ENCODE measurements at places on chromosomes 3 and 15.

- no peak for DNase-seq
Measured at GRCh38 chr3:120429921-120430361, 20.9 kb downstream of the FSTL1 start.

- no peak for DNase-seq
Measured at GRCh38 chr3:15305359-15305844, 27.0 kb downstream of the SH3BP5 start.

- DNase-seq, result peak; percentile 68
Measured at GRCh38 chr15:78422571-78423340, 15.3 kb upstream of the IREB2 start.

GRCh38 chr15:95302809-95303208 is 1027.7 kb upstream of the NR2F2 start:
- DNase-seq, result no peak

DNA sequence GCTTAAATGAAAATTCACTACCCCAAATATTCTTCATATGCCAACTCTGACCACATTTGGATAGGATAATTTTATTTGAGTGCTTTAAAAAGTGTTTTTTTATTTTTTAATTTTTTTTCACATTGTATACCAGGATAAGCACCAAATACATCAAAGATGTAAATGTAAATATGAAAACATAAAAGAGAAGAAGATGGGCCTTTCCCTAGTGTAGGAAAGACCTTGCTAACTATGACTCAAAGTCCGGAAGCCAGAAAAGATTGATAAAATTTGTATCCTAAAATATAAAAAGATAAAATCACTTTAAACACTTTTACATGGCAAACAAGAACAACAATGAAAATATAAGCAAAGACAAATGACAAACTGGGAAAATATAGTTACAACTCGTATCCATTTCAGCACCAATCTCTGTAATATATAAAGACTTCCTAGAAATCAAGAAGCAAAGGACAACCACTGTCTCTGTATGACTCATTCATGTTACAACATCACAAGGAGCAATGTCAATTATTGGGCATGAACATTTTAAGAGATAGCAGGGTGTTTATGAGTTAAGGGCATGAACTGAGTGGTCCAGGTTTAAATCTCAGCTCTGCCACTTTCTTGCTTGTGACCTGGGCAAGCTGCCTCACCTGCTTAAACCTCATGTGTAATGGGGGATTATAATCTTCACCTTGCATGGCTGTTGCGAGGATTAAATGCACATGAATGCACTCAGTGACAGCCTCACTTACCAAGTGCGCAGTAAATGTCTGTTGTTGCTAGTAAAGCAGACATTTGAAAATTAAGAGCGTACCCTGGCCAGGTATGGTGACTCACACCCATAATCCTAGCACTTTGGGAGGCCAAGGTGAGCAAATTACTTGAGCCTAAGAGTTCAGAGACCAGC is 25.3 kb upstream of the ARHGEF3 start:
- no peak for DNase-seq

DNA sequence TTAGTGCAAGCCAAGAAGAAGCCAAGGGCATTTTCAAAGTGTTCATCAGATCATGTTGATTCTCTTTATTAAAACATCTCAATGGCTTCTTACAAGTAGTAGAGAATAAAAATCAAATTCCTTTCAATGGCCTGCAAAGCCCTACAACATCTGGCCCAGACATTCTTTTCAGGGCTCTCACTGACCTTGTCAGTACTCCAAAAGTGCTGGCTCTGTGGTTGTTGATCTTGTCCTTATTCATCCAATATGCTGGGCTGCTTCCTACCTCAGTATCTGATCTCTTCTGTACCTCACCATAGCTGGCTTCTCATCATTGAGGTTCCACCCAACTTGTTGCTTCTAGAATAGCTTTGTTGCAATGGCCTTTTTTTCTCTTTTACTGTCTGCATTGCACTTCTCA is 74.0 kb upstream of the SAMMSON start:
- peak; percentile 4 for DNase-seq

GRCh38 chr15:100053474-100054121 is 288.2 kb downstream of the ADAMTS17 start:
- peak; percentile 67 for DNase-seq
